Effector CD4-positive, alpha-beta T cell (primary cell): ENCODE measurements at places on chromosomes 4 and X.

GRCh38 chrX:14673236-14673635 lies 143.9 kb downstream of the GLRA2 start:
- no peak for DNase-seq

DNA sequence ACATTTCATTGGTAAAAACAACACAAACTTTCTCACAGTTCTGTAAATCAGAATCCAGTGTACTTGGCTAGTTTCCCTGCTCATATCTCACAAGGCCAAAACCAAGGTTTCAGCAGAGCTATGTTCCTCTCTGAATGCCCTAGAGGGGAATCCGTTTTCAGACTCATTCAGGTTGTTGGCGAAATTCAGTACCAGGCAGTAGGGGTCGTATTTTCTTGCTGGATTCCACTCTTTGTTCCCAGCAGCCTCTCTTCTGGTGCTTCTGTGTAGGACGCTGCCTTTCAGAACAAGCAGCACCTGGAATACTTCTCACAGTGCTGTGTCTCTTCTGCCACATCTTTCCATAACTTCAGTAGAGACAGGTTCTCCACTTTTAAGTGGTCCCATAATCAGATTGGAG lies 351.9 kb downstream of the PCDH18 start:
- no peak for DNase-seq

DNA sequence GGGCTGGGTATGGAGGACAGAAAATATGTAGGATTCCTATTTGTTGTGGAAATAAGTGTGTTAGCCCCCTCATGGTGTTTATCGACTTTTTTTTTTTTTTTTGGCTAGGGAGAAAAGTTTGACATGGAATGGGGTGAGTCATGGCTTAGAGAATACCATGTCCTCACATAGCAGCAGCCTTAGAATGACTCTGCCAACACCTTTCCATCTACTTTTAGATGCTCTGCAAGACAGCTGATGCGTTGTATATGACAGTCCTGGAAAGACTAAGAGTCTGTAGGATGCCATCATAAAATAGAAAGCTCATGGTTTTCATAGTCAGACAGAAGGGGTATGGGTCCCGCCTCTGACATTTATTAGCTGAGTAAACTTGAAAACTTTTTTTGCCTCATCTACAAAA lies 37.7 kb downstream of the MTTP start:
- no peak for DNase-seq

DNA sequence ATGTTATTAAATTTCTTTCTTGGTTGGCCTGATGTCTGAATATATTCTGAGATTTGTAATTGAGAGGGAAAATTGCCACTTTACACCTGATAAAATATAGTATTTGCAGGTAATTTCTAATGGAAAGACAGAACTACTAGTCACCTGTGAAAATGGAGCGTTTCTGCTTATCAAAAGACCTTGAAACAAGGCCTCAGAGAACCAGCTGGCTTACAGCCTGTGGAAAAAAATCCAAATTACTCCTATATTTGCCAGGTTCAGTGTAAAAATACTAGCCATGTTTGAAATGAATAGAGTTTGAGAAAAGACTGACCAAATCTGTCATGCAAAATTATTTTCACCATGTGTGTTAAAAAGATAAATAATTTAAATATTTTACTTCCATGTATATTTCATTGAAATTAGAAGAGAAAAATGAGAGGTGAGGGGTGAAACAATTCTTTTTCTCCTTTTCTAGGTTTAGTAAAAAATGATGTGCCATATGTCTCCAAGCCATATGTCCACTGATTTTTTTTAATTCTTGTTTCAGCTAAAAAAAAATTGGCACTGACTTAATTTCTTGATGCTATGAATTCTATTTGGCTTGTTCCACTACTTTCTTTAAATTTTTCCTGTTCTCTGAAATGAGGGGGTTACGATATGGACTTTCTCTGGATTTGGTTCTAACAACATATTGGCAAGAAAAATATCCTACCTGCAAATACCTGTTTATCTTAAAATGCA lies 464.9 kb downstream of the GRXCR1 start:
- DNase-seq = no peak

GRCh38 chr4:128951316-128951715 lies 141.8 kb downstream of the JADE1 start:
- no peak for DNase-seq

DNA sequence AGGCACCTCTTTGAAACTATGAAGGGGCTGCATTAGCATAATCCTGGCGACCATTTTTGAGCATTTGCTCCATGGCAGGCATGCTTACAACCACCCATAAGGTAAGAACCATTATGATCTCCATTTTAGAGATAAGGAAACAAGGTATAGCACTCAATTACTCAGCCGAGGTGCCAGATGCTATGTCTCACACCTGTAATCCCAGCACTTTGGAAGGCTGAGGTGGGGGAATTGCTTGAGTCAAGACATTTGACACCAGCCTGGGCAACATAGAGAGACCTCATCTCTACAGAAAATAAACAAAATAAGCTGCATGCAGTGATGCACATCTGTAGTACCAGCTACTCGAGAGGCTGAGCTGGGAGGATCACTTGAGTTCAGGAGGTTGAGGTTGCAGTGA lies 43.6 kb downstream of the TIGD4 start:
- no peak for DNase-seq

GRCh38 chr4:57369446-57369845 lies 259.3 kb upstream of the IGFBP7 start:
- no peak for DNase-seq

GRCh38 chr4:74278490-74278889 lies 29.8 kb upstream of the EPGN start:
- no peak for DNase-seq

DNA sequence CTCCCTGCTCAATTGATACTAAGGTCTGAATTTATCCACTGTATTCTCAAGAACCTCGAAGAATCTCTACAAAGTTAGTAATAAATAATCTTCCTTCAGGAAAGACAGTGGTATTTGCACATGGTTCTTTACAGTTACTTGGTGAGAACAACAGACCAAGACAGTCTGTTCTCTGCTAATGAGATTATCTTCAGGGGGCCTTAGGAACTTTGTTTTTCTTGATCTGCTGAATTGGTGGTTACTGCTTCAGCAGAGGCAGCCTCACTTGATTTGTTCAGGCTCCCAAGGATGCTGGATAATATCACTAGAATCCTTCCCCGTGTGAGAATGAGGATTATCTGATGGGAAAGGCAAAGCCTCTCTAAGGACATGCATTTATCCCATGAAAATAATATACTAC lies 64.8 kb downstream of the CBR4 start:
- no peak for DNase-seq

- DNase-seq = no peak
These were observed 122.5 kb downstream of the RPA4 start for GRCh38 chrX:97006167-97006566.

- no peak for DNase-seq
These were observed 7.6 kb downstream of the SEPTIN11 start for GRCh38 chr4:76957004-76957738.

DNA sequence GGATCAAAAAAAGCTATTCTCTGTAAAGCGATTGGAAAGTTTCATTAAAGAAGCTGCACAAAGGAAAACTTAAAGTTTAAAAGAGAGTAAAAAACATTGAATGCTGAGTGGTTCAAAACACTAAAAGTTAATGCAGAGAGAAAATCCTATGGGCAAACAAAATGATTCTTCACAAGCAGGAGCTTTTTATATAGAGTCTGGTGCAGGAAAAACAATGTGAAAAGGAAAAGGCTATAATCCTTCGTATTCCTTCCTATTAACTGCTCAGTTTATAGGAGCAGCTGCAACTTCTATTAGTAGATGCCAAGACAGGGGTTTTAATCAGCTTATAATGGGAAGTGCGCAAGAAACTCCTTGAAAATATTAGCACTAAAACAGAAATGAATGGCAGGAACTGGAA lies 100.7 kb downstream of the PDGFC start:
- no peak for DNase-seq
